ENCODE measurements at places on chromosomes 12 and 14.

DNA sequence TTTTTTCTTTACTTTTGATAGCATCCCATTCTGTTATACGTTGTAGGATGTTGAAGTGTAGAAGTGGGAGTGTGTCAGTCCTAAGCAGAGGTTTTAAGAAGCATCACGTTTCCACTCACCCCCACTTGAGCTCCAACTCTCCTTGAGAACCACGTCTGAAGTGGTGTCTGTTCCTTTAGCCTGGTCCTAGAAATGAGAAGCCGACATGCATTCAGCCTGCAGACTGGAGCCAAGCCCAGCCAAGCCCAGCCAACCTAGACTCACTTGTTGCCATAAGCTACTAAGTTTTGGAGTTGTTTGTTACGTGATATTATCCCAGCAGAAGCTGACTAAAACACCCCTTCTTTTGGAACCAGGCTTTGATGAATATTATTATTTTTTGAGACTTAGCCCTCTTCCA lies 4.4 kb upstream of the ELK3 start:
- no peak for DNase-seq

GRCh38 chr14:95725685-95726336 lies 11.9 kb upstream of the TCL1A start:
- DNase-seq: no peak

- no peak for DNase-seq
These were observed 37.7 kb downstream of the RIN3 start for GRCh38 chr14:92551044-92551841.

DNA sequence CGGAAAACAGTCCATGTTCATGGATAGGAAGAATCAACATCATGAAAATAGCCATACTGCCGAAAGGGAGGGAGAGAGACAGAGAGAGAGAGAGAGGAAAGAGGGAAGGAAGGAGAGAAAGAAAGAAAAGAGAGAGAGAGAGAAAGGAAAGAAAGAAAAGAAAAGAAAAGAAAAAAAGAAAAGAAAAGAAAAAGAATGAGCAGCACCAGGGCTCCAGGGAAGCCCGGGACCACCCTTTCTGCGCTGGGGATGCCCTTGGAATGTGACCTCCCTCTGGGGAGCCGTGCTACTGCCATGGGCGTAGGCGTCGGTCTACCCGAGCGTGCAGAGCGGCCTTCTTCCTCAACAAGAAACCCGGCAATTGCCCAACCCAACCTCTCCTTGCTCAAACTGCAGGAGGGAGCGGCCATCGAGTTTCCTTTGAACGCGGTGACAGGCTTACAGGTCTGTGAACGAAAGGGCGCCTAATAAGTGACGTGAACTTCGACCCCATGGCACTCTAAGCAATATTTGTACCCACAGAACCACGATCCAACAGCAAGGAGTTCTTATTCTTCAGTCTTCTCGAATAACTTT lies 16.9 kb downstream of the OR6S1 start:
- DNase-seq: no peak

Measured in T-helper 22 cell (primary cell).